ENCODE measurements at places on chromosomes 16 and 17.

DNA sequence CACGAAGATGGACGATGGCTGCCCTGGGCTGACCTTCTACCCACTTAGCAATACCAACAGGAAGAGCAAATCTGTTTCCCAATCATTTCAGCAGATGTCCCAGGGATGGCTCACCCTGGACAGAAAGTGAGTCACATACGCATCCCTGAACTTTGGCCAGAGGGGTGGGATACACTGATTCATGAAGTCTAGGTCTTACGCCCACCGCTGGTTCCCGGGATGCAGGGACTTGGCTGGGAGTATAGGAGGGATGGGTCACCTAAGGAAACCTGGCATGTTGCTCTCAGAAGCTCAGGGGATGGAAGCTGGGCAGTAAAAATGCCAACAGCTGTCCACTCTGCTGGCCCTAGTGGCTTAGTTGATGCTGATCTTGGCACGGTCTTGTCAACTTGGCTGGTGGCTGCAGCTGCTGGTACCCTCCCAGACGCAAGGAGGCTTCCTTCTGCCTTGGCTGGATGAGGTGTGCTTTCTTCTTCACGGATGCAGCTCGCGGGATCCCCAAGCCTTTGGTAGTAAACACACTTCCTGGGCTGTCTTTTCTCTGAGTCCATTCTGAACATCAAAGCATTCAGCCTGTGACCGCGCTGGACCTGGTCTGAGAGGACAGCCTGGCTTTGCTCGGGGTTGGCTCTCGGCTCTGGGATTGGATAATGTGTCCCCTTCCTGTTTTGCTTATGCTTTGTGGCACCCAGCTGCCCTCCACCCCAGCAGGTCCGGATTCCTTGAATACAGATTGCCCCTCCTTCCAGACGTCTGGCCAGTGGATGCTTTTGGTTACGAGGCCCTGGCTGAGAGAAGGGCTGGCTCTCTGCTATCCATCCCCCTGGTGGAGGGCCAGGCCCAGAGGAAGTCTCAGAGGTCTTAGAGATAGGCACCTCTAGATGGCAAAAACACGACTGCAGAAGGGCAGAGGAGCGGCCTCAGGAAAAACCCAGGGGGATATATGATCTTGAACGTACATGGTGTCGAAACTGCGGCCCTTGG, 71.5 kb downstream of the RAP1GAP2 start:
- DNase-seq, result no peak

- DNase-seq, result no peak
Measured at GRCh38 chr17:19343671-19344151, 18.8 kb downstream of the B9D1 start.

GRCh38 chr17:58338841-58339754, 10.5 kb upstream of the TSPOAP1 start:
- peak; percentile 19 for DNase-seq

- DNase-seq, result no peak
Measured at GRCh38 chr16:35533683-35534082, 2074.3 kb downstream of the TP53TG3F start.

- DNase-seq, result no peak
Measured at GRCh38 chr16:27304881-27305745, 8.7 kb upstream of the IL4R start.
